ENCODE measurements at places on chromosomes 12 and 14.

GRCh38 chr14:85663256-85663655 lies 133.3 kb downstream of the FLRT2 start:
- DNase-seq: no peak

DNA sequence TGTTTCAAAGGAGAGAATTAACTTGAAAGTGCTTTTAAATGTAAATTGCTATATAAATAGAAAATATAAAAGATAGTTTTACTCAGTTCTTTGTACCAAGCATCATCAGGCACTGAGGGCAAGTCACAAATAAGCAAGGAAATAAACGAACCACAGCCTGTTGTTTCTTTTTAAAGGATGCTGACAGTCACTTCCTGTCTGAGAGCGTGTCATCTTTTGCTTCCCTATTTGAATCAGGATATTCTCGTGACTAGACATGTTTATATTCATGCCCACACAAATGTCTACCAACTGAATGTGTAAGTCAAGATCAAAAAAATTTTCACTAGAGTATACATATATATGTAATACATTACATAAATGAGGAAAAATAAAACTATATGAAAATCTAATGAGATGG lies 31.4 kb upstream of the SLC2A13 start:
- no peak for DNase-seq

DNA sequence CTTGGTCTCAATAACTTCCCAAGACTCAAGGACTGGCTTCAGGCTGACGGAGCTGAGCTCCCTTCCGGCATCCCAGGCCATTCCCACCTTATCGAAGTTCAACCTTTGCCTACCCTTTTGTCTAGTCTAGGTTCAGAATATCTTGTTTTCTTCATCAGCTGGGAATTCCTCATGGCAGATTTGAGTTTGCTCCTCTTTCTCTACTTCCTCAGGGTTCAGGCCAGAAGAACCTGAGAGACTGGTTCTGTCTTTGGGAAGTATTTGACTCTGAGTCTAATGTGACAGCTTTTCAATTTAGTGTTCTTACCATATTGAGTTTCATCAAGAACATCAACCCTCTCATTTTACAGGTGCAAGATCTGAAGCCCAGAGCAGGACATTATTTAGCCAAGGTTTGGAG lies 2.1 kb downstream of the BIN2 start:
- no peak for DNase-seq

DNA sequence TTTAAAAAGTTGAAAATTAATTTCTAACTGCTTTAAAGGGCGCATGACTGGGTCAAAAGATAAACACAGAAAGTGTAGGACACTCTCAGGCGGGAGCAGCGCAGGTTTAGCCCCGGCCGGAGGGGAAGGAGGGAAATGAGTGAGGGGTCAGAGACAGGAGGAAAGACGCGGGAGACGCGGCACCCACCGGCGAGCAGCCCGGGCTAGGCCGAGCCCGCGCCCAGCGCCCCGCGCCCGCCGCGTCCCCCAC lies 591 bp downstream of the GXYLT1 start:
- no peak for DNase-seq

DNA sequence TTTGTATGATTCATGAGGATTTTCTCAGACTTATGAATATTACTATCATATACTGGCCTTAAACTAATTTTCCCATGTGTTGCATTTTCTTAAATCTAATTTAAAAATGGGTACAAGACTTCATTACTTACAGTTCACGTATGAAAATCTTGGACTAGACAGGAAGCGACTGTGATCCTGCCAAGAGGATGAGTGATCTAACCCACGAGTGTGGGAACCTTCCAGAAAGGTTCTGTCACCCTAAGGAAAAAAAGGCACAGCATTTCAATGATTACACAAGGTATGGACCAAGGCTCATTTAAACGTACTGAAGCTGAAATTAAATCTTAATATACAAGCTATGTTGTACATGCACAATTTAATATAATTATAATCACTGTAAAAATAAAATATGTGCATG lies 293.5 kb upstream of the DIO2 start:
- DNase-seq: no peak

- no peak for DNase-seq
Measured at GRCh38 chr14:38873941-38874612, 229.0 kb downstream of the SEC23A start.

DNA sequence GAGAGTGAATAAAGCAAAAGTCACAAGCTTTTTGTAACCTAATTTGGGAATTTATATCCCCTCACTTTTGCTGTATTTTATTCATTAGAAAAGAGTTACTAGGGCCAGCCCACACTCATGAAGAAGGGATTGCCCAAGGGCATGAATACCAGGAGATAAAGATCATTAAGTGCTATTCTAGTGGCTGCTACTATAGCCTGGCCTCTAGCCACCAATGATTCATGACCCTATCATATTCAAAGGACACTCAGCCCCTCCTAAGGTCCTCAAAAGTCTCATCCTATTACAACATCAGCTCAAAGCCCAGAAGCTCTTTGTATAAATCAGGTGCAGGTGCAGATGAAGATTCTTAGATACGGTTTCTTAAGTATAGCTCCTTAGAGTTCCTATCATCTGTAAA lies 518.1 kb downstream of the TRHDE start:
- DNase-seq: no peak

- DNase-seq: no peak
Measured at GRCh38 chr12:85920324-85920947, 46.3 kb downstream of the NTS start.

DNA sequence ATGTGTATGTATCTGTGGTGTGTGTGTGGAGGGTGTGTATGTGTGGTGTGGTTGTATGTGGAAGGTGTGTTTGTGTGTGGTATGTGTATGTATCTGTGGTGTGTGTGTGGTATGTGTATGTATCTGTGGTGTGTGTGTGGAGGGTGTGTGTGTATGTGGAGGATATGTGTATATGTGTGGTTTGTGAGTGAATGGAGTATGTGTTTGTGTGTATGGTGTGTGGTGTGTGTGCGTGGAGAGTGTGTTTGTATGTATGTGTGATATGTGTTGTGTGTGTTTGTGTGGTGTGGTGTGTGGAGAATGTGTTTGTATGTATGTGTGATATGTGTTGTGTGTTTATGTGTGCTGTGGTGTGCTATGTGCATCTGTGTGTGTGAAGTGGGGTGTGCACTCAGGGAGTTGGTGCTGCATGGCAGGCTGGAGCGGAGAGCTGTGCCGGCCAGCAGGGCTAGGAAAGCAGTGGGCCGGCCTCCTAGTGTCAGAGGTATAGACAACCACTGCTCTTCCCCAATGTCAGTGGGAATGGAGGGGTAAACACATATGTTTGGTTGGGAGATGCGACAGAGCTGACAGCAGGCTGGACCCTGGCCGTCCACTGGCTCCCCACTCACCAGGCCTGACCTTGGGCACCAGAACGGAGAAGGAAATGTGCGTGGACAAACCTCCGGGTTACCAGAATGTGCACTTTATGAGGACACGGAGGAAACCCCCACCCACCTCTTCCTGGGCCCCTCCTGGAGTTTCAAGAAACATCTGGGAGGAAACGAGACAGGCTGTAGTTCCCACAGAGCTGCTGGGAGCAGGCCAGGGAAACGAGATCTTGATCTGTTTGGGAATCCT lies 60.7 kb downstream of the CLMN start:
- DNase-seq: no peak

DNA sequence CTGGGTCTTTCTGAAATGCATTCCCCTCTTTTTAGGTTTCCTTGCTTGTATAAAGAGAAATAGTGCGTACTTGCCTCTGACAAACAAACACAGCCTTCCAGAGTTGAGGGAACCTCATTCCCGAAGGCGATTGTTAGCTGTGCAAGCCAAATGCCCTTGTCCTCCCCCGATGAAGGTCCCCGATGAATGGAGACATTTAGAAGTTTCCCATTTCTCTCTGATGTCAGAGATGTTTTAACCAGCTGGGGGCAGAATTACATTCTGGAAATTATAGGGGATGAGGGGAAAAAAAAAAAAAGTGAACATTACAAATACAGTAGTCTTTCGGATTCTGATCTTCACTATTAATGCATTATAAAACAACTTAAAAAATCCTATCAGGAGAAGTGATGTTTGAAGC lies 366.8 kb downstream of the VRK1 start:
- no peak for DNase-seq

GRCh38 chr14:75995372-75996041 lies 9.9 kb downstream of the IFT43 start:
- DNase-seq: no peak

- no peak for DNase-seq
Measured at GRCh38 chr12:42234970-42235369, 3.1 kb downstream of the YAF2 start.

DNA sequence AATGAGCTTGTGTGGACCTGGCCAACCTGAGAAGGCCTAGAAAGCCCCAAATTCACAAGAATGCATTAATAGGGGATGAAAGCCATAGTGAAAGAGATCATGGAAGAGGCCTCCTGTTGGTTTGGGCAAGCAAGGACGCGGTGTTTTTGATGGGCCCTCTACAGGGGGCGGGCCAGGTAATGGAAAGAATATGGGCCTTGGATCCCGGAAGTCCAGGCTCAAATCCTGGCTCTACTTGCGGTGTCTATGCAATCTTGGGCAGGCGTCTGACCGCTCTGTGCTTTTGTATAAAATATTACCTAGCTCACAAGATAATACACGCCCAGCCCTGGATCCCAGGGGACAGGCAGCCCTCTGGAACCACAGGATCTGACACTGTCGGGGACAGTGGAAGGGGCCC lies 41.1 kb upstream of the CLMN start:
- no peak for DNase-seq

GRCh38 chr14:92473261-92473968 lies 40.2 kb upstream of the RIN3 start:
- no peak for DNase-seq

DNA sequence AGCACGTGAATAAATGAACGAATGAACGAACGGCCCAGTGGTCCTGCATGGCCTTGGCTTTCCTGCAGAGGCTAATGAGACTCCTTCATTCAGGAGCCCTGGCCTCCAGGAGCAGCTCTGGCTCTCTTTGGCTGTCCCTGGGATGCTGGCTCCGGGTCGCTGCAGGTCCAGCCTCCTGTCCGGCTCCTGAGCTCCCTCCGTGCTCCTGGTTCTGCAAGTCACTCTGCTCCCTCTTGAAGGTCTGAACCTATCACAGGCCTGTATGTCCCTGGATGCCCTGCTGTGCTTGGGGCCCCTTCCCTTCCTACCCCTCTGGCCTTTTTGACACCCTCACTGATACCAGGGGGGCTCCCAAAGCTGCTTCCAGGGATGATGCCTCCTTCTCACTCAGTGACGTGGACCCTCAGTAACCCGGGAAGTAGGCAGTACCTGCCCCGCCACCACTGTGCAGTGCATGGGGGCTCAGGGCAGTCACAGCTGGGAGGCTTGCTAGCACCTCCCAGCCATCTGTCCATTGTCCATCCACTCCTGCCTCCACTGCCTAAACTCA lies 133.7 kb upstream of the C14orf180 start:
- no peak for DNase-seq

GRCh38 chr14:75150150-75150549 lies 23.3 kb upstream of the NEK9 start:
- no peak for DNase-seq

- no peak for DNase-seq
Measured at GRCh38 chr14:48584031-48584430, 908.6 kb upstream of the MDGA2 start.

DNA sequence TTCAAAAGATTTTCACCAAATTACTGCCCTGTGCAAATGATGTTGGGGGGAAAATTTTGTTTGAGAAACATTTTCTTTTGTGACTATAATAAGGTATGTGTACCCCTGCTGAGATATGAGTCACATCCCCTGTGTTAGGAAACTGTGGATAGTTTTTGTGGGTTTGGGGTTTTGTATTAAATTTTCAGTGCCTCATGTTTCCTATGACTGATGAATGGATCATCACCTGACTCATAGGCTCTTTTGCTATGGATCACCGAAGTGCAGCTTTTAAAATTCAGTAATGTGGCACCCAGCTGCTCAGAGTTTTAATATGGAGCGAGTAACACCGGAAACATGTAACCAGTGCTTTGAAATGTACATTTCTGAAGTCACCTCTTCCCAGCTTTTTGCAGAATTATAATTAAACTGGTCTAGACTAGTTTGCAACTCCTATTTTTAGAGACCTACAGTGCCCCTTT lies 167.4 kb upstream of the HMGA2 start:
- no peak for DNase-seq

- DNase-seq: peak; percentile 22
Measured at GRCh38 chr12:39990122-39991101, 115.5 kb downstream of the SLC2A13 start.

- DNase-seq: no peak
Measured at GRCh38 chr14:49581209-49582112, 4.7 kb downstream of the RPS29 start.

DNA sequence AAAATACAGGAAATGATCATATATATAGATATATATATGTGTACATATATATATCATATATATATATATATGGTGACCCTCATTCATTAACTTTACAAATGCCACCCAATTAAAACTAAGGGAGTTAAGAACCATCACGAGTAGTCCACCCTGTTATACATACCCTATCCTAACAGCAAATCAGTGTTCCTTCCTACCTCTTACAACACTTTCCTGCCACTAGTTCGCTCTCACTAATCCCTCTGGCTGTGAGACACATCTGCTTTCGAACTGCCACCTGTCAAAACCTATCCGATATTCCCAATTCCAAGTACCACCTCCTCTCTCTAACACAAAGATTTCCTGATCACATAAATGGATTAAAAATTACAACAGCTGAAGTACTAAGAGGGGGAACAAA lies 100.5 kb downstream of the EEA1 start:
- no peak for DNase-seq

DNA sequence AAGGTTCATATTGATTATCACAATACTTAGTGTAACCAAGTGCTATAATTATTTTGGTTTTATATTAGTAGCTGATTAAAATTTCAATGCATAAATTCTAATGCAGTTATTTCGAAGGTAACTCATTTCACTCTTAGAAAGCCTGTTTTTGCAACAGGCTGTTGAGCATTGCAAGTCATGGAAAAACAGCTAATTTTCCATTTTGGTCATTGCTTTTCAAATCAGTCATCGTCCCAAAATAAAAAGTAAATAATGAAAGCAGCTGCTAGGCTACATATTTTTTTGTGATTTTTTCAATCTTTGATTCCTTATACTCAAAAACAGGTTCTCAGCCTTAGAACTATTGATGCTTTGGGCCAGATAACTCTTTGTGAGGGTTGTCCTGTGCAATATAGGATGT lies 22.9 kb downstream of the VEZT start:
- DNase-seq: no peak

DNA sequence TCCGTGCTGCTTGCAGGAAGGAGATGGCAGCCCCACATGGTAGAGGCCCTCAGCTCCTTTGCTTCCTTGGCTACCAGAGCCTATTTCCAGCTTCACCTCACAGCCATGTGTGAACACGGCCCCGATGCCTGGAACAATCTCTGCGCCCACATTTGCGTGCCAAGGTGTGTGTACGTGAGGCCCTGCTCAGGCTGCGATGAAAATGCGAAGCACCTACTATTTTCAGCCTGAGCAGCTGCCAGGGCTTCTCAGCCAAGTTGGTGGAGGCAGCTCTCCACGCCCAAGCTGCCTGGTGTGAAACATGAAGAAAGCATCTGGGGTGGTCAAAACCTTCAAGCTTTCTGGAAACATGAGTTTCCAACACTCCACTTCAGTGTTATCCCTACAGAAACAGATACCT lies 177.8 kb upstream of the EGLN3 start:
- no peak for DNase-seq

GRCh38 chr12:77315407-77315806 lies 250.0 kb upstream of the E2F7 start:
- no peak for DNase-seq

GRCh38 chr12:14995583-14996425 lies 23.0 kb downstream of the PDE6H start:
- DNase-seq: peak; percentile 33

Measured in NCI-H1930 (cell line).